Stimulated activated CD4-positive, alpha-beta T cell treated with anti-CD3 and anti-CD28 coated beads, Interleukin-1b, Interleukin-23, amount 100 ng/mL, for 1 hour (primary cell): ENCODE measurements at places on chromosomes 16 and 17.

DNA sequence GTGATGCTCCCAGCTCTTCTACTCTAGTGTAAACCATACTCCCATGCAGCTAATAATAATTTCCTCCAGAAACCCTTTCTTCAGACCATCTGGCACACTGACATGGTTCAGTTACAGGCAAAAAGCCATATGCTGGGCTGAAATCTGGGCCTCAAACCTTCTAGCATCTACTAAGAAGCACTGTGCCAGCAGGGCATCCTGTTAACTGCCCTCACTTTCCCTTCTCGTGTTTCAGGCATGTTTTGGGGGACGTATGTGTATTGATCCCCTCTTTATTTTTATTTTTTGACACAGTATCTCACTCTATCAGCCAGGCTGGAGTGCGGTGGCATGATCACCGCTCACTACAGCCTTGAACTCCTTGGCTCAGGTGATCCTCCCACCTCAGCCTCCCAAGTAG lies 33.3 kb downstream of the STAT5A start:
- no peak for DNase-seq

GRCh38 chr17:4407851-4408250 lies 25.9 kb upstream of the SPNS3 start:
- no peak for DNase-seq

- DNase-seq, result no peak
Observed at GRCh38 chr17:65583921-65584603, 22.6 kb upstream of the AXIN2 start.

- no peak for DNase-seq
Observed at GRCh38 chr16:62829084-62829483, 792.8 kb upstream of the CDH8 start.

GRCh38 chr16:46848768-46849764 lies 18.1 kb upstream of the C16orf87 start:
- DNase-seq, result no peak

- DNase-seq, result no peak
Observed at GRCh38 chr17:79870540-79870939, 31.3 kb upstream of the CBX4 start.

- no peak for DNase-seq
Observed at GRCh38 chr17:82016061-82016874, 6.4 kb downstream of the CENPX start.

DNA sequence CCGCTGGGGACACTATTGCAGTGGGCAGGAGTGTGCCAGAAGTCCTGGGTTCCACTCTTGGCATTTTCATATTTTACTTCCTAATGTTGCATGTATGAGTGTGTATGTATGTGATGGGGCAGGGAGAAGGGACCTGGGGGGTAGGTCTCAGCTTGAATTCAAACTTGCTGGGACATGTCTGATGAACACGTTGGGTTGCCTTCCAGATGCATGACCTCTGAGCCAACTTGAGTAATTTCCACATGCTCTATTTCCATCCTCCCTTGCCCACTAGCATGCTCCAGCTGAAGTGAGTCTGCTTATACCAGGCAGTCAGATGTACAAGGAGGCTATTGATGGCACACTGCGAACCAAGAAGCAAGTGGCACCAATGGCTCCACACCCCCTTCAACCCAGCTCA lies 32.9 kb upstream of the SRSF1 start:
- no peak for DNase-seq

DNA sequence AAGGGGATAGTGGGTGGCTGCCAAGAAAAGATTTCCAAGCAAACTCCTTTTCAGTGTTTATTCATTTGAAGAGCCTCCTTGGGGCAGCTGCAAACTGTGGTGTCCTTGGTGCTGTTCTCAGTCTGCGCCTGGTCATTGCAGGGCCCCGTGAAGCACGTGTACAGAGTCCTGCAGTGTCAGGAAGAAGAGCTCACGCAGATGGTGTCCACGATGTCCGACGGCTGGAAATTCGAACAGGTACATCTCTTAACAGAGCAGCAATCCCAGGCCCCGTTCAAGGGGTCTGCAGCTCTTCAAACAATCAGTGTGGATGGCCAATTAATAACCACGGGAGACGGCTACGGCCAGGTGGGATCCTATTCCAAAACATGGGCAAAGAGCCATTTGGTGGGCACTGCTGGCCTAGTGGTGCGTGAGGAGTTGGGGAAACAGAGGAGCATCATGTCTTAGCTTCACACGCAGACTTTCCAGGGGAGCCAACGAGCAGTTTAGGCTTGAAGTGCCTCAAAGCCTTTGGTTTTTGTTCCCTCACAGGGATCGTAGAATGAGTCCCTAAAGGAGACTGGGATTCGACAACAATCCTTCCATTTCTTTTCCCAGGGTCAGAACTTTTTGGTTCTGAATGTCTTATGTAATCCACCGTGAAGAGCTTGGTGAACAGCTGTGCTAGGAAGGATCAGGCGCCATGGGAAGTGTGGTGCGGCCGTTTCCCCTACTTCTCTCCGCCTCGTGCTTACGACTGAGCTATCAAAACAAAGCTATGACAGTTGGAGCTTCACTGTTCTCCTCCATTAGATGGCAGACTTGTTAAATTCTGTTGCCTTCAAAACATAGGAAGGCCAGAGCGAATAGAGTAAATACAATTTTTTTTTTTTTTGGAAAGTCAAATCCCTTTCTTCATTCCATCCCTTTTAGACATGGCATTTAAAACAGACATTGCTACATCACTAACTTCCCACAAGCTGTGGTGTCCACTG lies 12.6 kb downstream of the KCTD2 start:
- no peak for DNase-seq

- no peak for DNase-seq
Observed at GRCh38 chr16:56262551-56263245, 71.4 kb downstream of the GNAO1 start.

DNA sequence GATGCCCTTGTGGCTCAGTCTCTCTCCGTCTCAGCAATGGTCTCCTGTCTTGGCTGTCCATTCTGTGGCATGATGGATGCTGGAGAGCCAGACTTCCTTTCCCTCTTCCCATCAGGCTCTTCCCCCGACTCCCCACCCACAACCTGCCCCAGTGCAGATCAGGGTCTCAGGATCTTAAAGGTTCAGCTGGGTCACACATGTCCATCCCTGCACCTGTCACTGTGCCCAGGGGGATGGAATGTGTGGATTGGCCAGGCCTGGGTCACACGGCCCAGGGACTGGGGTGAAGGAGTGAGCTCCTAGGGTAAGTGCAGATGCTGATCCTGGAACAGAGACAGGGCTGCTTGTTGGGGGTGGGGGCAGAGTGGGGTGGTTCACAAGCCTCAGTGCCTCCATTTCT lies 23.0 kb downstream of the ADGRG5 start:
- no peak for DNase-seq

DNA sequence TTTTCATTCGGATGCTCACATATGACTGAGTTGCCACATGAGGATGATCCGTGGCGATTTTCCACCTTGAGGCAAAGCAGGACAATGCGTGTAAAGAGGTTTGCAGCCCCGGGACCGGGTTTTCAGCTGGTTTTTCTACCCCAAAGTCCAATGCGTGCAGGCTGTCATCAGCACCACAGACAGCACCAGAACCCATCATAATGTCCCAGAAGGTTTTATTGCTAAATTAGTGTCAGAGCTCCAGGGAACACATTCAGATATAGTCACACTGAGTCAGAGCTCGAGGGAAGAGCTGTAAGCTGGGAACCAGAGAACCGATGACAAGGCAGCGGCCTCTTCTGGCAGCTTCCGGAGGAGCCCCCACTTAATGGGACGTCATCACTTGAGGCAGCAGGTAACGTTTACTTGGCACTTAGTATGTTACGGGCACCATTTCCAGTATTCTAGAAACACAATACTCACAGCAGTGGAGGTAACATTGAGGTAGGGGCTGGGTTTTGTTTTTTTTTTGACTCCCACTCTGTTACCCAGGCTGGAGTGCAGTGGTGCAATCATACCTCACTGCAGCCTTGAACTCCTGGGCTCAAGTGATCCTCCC lies 8.9 kb upstream of the NAGPA start:
- no peak for DNase-seq

- no peak for DNase-seq
Observed at GRCh38 chr17:67125417-67125816, 81.1 kb downstream of the CACNG1 start.

GRCh38 chr17:2215616-2216364 lies 87.8 kb downstream of the SMG6 start:
- peak; percentile 25 for DNase-seq

GRCh38 chr17:64262198-64262999 lies 661 bp downstream of the TEX2 start:
- DNase-seq, result no peak

GRCh38 chr16:82229800-82230619 lies 60.0 kb upstream of the MPHOSPH6 start:
- peak; percentile 42 for DNase-seq

DNA sequence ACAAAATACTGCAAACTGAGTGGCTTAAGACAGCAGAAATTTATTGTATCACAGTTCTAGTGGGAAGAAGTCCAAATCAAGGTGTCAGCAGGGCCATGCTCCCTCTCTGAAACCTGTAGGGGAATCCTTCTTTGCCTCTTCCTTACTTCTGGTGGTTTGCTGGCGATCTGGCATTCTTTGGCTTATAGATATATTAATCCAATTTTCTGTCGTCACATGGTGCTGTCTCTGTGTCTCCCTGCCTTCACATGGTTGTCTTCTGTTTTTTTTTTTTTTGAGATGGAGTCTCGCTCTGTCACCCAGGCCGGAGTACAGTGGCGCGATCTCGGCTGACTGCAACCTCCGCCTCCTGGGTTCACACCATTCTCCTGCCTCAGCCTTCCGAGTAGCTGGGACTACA lies 6.8 kb upstream of the AKAP1 start:
- DNase-seq, result no peak

DNA sequence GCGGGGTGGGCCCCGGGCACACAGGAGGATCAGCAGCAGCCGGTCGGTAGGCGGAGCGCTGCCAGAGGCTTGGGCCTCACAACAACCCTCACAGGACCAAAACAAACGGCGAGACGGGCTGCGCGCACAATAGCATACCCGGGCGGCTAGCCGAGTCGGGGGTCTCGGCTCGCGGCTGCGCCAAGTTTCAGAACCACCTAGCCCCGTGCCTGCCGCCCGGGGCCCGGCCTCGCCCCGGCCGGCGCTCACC lies 732 bp downstream of the ULK2 start:
- DNase-seq, result no peak

DNA sequence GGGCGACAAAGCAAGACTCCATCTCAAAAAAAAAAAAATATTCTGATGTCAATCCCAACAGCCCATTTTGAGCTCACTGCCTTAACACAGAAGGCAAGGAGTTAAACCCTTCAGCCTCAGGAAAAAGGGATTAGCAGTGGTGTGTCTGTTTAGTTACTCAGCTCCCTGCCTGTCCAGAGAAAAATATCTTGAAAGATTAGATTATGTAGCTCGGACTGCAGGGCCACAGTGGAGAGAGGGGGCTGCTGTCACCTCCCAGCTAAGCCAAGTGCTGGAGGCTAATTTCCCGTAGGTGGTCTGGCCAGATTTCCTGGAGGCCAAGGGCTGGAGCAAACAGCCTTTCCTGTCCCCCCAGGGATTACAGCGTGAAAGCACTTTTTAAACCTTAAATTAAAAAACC lies 50.3 kb downstream of the C16orf95 start:
- no peak for DNase-seq

DNA sequence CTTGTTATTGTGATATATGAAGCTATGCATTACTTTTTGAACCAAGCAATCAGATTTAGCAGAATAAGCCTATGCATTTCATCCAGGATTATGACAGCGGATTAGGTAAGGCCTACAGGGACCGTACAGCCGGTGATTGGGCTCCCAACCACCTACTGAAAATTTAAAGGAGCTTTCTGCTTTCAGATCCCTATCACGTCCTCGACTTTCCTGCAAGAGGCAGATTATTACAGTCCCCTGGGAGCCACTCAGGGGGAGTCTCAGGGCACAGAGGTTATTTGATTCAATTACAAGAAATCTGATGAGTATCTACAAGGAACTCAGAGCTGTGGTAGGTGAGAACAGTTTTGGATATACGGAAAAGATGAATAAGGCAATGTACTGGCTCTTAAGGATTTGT lies 80.7 kb downstream of the HS3ST3B1 start:
- DNase-seq, result no peak

- DNase-seq, result no peak
Observed at GRCh38 chr16:73037331-73037745, 10.6 kb downstream of the ZFHX3 start.

GRCh38 chr16:4293822-4294457 lies 21.1 kb upstream of the TFAP4 start:
- DNase-seq, result no peak

GRCh38 chr17:28494445-28495188 lies 11.5 kb upstream of the FOXN1 start:
- peak; percentile 72 for DNase-seq

GRCh38 chr16:25542306-25542705 lies 149.5 kb upstream of the HS3ST4 start:
- DNase-seq, result no peak

GRCh38 chr16:84121007-84121406 lies 4.3 kb upstream of the MBTPS1 start:
- no peak for DNase-seq

GRCh38 chr17:27354051-27354490 lies 60.2 kb downstream of the WSB1 start:
- no peak for DNase-seq

- DNase-seq, result no peak
Observed at GRCh38 chr17:33968350-33969044, 286.6 kb upstream of the CCL2 start.

GRCh38 chr16:88170528-88170991 lies 212.2 kb upstream of the ZNF469 start:
- no peak for DNase-seq

GRCh38 chr17:27576477-27577083 lies 54.4 kb upstream of the LGALS9 start:
- no peak for DNase-seq

DNA sequence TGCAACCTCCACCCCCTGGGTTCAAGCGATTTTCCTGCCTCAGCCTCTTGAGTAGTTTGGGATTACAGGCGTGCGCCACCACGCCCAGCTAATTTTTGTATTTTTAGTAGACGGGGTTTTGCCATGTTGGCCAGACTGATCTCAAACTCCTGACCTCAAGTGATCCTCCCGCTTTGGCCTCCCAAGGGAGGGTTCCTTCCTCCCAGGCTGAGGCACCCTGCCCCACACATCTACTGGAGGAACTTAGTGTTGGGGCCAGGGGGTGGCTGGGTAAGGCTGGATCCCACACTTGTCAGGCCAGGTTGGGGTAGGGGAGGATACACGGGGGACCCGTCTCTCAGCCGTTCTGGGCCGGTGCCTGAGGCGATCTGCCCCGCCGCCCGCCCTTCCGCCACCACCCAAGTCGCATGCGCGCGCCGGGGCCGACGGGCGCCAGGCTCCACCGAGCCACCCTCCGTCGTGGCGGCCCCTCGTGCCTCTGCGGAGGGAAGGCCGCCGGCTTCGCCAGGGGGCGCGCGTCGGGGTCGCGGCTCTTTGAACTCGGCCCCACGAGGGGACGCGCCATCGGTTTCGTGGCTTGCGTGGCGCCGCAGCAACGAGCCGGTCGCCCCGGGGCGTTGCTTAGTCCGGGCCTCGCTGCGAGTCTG lies 15.9 kb downstream of the GRB7 start:
- DNase-seq, result peak; percentile 39
